GM20000 (cell line): ENCODE measurements at places on chromosomes 12 and 14.

- DNase-seq, result no peak
Measured at GRCh38 chr12:3446235-3446634, 44.8 kb upstream of the PRMT8 start.

GRCh38 chr12:31527083-31527482 is 63.9 kb downstream of the DENND5B start:
- no peak for DNase-seq

GRCh38 chr12:80704420-80704819 is 3.0 kb upstream of the MYF6 start:
- no peak for DNase-seq

- DNase-seq, result peak; percentile 86
Measured at GRCh38 chr14:92922883-92923743, at the start of gene CHGA. Gene CHGA (plus strand): TSS chr14:92923150. CDS start chr14:92923360, 210 bp downstream.

DNA sequence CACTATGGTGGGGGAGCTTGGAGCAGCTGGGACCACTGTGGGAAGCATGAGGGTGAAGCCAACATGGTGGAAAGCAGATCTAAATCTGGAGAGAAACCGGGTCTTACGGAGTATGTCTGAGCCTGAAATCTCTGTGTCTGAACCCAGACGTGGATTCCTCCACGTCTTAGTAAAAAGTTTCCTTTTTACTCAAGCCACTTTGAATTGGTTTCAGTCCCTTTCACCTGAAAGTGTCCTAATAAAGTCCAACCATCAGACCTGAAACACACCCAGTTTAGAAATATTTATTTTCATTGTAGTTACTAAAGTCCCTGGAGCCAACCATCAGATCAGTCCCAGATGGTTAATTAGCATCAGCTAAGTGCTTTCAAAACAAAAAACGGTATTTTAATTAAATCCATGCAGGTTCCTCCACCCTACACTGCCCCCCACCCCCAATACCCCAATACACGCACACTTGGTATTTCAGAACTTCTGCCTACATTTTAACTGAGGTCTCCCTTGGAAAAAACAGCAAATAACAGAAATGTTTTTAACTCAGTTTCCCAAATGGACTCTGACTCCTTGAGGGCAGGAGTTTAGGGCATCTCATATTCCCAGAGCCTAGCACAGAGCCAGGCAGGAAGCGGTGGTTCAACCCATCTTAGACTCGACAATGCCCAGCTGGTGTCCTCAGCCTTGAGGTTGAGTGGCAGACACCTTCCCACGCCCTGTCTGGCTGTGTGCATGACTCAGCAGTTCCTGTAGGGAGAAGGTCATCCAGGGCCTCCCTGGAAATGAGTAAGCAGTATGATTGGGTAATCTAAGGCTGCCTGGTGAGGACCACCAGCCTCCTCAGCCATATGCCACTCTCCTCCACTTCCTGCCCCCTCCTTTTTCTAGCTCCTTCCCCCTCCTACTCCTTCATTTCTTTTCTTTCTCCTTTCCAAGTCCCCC is 175.8 kb downstream of the TTC8 start:
- no peak for DNase-seq

DNA sequence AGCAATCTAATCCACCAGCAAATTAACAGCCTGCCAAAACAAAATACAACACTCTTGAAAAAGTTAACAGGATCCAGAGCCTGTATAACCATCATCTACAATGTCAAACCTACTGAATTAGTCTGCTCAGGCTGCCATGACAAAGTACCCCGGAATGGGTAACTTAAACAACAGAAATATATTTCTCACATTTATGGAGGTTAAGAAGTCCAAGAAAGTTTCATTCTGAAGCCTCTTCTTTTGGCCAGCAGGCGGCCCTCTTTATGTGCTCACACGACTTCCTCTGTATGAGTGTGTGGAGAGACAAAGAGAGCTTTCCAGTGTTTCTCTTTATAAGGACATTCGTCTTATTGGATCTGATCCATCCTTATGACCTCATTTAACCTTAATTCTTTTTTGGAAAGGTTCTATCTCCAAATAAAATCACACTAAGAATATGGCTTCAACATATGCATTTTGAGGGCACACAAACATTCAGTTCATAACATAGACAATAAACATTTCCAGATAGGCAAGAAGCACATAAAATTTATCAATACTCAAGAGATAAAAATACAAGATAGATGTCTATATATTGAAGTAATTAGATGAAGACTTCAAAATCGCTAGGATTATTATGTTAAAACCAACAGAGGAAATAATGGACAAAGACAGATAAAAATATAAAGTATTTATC is 5.9 kb upstream of the RERG start:
- peak; percentile 32 for DNase-seq

GRCh38 chr12:8226355-8226754 is 1.1 kb downstream of the FAM90A1 start:
- DNase-seq, result no peak

DNA sequence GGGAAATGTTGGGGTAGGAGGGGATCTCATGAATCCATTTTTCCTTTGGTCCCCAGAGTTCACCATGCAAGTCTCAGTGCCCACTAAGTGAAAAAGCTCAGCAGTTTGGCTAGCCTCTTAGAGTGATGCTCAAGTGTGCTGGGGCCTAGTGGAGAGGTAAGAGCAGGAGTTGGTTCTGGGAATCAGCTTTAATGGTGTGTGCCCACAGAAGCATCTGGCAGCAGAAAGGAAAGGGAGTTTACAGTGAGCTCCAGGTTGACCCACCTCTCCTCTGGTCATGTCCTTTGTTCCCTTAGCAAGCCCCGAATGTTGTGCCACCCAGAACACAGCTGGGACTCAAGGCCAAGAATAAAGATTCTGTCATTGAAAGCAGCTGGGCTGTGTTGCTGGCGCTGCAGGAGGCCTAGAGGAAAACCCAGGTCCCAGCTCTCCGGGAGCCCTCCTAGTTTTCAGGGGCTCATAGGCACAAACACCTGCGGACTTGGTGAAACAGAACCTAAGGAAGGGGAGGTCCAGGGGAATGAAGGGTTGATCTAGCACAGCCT is 320.8 kb downstream of the ZFP36L1 start:
- DNase-seq, result no peak

GRCh38 chr12:24268663-24269186 is 319.3 kb upstream of the SOX5 start:
- no peak for DNase-seq

DNA sequence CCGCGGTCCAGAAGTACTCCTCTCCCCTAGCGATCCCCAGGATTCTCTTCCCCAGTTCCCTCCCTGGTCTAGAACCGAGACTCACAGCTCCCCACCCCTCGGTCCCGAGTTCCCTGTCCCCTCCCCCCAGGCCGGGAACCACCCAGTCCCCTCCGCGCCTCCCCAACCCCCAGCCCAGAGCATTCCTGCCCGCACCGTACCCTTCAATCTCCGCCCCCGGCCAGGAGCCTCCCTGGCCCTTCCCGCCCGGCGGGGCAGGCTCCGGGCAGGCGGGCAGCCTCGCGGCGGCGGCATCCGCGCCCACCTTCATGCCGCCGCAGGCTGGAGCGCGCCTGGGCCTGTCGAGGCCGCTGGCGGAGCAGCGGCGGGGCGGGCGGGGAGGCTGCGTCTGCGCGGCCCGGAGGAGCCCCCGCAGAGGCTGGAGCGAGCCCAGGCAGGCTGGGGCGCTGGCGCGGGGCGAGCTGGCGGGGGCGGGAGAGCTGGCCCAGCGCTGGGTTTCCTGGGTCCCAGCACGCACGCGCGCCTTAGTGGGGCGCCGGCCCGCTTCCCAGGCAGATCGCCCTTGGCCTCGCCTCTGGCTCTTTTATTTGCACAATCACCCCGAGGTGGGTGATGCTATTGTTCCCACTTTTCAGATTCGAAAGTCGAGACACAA is 22.2 kb upstream of the GPR132 start:
- peak; percentile 82 for DNase-seq

DNA sequence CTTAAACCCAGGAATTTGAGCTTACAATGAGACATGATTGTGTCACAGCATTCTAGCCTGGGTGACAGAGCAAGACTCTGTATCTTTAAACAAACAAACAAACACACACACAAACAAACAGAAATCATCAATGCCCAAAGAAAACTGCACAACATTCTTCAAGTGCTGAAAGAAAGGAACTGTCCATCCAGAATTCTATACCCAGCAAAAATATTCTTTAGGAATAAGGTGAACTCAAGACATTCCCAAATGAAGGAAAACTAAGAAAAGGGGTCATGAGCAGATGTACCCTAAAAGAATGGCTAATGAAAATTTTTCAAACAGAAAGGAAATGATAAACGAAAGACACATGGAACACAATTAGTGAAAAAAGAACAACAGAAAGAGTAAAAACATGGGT is 22.3 kb upstream of the RNF212B start:
- DNase-seq, result no peak

DNA sequence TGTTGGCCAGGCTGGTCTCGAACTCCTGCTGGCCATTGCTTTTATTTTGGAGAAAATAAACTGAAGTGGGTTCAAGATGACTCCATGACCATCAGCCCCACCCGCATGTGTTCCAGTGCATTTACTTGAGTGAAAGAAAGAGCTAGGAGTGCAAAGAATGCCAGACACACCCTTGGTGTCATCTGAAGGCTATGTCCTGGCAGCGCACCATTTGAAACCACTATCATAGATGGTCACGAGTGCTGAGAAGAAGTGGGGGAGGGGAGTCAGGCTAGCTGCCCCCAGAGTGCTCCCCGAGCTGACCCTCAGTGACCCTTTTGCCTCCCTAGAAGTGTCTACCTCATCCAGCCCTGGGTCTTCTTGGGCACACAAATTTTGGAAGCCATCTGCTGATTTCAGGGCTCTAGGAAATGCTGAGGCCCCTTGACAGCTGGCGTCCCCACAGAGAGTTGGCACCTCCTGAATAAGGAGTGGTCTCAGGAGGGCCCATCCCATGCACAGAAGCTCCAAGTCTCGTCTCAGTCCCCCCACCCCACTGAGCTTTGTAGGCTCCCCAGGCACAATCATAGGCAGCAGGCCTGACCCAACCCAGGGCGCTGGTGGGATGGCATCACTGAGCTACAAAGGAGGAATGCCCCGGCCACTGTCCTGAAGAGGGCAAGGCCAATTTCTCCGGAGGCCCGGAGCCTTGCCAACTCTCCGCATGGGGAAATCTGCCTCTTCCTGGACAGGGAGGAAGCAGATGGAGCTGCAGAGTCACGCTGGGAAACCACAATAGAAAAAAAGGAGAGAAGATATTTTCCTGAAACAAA is 28.0 kb downstream of the PXN start:
- no peak for DNase-seq

DNA sequence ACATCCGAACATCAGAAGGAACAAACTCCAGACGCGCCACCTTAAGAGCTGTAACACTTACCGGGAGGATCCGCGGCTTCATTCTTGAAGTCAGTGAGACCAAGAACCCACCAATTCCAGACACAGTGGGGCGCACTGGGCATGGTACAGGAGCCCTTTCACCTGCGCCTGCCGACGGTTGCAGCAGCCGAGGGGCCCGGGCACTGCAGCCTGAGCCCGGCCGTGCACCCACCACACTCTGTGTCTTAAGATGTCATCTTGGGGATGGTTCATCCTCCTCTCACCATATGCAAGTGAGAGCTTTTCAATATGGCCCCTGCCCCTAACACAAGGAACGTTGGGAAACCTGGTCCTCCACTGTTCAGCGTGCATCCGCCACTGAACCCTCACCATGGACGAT is 288.3 kb downstream of the TTC8 start:
- no peak for DNase-seq

GRCh38 chr12:3634348-3634747 is 118.6 kb downstream of the CRACR2A start:
- no peak for DNase-seq

GRCh38 chr12:13071305-13072280 is 27.4 kb downstream of the FAM234B start:
- DNase-seq, result no peak

DNA sequence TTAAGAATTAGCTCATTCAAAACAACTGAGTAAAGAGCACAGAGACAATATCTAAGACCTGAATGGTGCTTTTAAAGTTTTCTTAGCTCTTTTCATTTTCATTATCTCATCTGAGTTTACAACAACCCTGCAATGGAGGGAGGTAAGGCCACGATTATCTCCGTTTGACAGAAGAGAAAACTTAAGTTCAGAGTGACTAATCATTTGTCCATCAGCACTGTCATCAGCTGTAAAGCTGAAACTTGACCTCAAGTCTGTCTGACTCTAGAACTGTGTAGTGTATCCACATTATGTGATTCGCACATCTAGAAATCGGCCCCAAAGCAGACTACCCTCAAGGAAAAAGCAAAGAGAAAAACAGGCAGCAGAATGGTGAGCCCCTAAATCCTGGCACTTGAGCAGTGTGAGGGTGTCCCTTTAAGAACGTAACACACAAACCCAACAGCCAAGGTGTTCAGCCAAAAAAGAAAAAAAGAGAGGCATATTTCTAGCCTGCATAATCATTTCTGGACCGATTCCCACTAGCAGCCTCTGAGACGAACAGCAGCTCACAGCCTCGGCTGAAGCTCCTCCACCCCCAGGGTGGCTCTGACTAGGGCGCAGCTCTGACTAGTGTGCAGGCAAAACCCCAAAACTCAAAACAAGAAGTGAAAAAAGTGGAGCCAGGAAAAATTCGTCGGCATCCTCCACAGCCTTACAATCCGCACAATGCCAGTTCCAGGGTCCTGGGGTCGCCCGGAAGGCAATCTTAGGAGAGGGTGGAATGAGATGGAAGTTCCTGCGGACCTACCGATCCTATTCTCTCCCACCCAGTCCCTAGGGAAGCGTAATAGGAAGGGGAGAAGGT is 1.6 kb downstream of the STXBP6 start:
- DNase-seq, result no peak

DNA sequence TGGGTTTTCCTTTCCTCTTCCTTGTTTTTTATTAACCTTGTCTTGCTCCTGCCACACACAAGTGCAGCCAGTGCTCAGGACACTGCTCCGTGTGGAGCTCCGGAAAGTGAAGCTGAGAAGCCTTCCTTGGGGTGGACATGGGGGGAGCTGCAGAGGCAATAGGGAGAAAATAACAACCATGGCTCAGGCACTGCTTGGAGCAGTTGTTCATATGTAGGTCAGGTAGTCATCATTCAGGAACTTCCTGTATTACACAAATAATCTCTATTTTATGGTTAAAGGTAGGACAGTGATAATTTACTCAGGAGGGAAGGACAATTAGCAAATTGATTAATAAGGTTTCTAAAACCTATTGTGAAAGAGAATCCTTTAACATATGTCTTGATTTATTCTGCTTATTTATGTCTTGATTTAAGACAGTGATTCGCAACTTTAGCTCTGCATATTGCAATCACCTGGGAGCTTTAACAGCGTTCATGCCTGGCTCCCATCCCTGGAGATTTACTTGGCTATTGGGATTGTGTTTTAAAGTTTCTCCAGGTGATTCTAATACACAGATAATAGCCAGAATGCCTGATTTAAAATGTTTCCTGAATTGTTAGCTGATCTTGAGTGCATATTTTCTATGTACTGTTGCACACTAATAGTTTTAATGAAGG is 92.1 kb downstream of the ETV6 start:
- no peak for DNase-seq

GRCh38 chr12:69430942-69431590 is 39.1 kb upstream of the FRS2 start:
- DNase-seq, result no peak

DNA sequence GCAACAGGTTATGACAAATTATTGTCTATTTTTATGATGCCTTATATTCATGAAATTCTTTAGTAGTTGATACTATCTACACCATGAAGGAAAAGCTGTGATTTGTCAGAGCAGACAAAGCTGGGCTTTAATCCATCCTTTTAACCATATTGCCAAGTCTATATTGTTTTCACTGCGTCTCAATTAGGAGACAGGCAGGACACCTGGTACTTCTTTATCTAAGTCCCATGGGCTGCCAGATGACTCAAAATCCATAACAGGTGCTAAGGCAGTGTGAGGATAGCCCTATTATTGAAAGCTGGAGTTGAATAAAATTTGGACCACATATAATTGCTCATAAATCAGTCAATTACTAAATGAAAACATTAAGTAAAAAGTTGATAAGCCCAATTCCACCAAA is 22.6 kb downstream of the INSM2 start:
- no peak for DNase-seq

- DNase-seq, result no peak
Measured at GRCh38 chr12:64742416-64742815, 16.8 kb downstream of the GNS start.
